Glutamatergic neuron (in vitro differentiated cells): ENCODE measurements at places on chromosomes 7 and 10.

DNA sequence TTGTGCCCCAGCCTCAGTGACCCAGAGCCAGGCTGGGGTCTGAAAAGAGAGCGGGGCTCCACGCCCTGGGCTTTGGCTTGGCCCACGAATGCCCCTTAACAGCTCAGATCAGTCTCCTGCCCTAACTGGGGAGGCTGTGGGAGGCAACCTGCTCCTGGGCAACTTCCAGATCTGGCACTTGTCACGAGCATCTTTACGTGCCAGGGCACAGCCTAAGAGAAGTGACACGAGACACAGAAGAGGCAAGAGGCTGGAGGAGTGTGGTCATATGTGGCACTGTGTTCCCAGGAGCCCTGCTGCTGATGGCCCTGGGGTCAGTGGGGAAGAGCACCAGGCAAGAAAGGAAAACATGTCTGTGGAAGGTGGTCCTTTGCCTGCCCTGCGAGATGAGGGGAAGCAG is 97.8 kb upstream of the BTBD16 start:
- peaks cover 14% of the 10 kb centered on the region for H3K27me3 ChIP-seq
- peak overlapping the region; percentile 81 for H3K27ac ChIP-seq
- H3K4me1 ChIP-seq = peaks cover 82% of the 10 kb centered on the region
- peak overlapping the region; percentile 55 for H3K4me3 ChIP-seq
- DNase-seq = no peak
- H3K36me3 ChIP-seq = no peaks in the 10 kb centered on the region

- no peaks in the 10 kb centered on the region for H3K36me3 ChIP-seq
- H3K27ac ChIP-seq = no peak overlapping the region
- no peak for DNase-seq
- no peaks in the 10 kb centered on the region for H3K4me1 ChIP-seq
- H3K27me3 ChIP-seq = no peaks in the 10 kb centered on the region
These were observed 222.8 kb downstream of the PTN start for GRCh38 chr7:137120690-137121089.

DNA sequence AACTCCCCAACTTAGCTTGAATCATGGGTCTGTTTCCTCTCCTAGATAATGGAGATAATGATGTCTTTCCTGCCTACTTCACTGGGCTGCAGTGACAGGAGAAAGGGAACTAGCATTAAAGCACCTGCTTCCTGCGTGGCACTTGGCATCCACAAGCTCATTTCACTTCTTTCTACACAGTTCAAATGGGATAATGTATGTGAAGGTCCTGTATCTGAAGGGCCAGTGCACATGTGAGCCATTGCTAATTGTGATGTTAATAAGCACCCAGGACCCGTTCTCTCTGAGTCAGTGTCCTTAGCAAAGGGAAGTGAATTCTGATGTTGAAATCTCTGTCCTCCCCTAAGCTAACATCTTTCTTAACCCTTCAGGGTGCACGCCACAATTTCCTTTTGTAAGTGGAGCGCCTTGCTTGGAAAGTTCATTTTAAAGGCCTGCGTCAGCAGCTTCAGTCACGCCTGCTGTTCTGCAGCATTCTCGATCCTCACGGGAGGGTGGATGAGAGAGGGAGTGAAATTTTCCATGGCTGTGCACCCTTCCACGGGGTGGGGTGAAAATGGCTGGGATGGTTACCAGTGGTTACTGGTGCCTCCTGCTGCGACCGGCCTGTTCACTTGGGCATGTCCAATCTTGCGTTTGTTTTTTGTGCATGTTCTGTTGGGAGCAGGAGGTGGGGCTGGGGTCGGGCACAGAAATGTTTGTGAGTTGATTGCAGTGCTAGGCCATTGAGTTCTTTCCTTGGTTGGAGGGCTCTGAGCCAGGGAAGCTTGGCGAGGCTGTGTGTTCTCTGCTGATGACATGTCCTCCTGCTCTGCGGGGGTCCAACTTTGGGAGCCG is 59.2 kb downstream of the HK1 start:
- H3K36me3 ChIP-seq = peaks cover 5% of the 10 kb centered on the region
- DNase-seq = peak; percentile 41

DNA sequence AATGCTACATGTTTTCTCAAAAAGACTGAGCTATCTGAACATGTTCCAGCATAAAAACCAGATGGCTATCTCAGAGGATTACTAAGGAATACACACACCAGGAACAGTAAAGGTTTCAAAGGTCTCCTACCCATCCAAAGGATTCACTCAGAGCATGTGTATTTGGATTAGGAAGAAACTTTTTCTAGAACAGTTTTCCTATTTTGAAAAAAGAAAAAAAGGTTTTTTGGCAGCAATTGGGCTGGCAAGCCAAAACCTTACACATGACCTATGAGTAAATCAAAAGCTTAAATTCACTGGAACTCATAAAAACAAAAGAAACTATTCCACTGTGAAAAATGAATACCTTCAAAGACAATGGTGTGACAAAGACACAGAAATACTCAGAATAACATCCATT is 9.6 kb downstream of the TPK1 start:
- no peaks in the 10 kb centered on the region for H3K4me1 ChIP-seq
- H3K4me3 ChIP-seq = no peak overlapping the region
- no peaks in the 10 kb centered on the region for H3K36me3 ChIP-seq
- no peak for DNase-seq
- no peaks in the 10 kb centered on the region for H3K27me3 ChIP-seq

DNA sequence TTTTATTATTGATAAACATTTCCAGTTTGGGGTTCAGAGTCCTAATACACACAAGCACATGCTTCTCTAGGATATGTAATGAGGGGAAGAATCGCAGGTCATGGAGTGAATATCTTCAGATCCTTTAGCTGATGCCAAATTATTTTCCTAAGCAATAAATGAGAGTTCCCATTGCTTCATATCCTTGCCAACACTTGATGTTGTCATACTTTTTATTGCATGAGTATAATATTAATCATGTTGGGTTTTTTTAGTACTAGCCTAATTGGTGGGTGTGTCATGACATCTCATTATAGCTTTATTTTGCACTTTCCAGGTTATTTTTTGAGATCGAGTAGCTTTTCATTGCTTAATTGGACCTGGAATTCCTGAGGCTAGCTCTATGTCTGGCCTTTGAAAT is 35.3 kb downstream of the TLX1 start:
- DNase-seq = no peak
- peaks cover 1% of the 10 kb centered on the region for H3K4me1 ChIP-seq
- no peak overlapping the region for H3K4me3 ChIP-seq
- no peak overlapping the region for H3K27ac ChIP-seq

DNA sequence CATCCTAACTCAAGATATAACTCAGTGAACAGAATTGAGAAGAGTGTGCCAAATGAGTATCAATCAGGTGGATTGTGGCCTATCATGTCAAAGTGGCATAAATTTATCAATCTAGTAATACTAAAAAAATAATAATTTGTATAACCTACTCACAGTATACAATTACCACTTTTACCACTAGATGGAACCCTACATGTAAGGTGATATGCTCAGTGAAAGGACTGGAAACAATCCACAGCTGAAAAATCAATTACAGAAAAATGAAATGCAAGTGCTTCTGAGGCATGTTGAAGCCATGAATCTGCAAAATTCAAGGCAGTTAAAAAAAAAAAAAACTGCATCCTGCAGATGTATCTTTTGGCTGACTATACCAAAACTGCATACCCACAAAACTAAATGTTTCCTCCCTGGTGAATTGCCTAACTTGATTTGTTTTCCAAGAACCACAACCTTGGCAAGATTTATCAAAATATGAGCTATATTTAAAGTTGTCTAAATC is 13.9 kb downstream of the ARHGAP19 start:
- no peak for DNase-seq
- peaks cover 12% of the 10 kb centered on the region for H3K4me1 ChIP-seq
- no peaks in the 10 kb centered on the region for H3K27me3 ChIP-seq
- no peak overlapping the region for H3K4me3 ChIP-seq

DNA sequence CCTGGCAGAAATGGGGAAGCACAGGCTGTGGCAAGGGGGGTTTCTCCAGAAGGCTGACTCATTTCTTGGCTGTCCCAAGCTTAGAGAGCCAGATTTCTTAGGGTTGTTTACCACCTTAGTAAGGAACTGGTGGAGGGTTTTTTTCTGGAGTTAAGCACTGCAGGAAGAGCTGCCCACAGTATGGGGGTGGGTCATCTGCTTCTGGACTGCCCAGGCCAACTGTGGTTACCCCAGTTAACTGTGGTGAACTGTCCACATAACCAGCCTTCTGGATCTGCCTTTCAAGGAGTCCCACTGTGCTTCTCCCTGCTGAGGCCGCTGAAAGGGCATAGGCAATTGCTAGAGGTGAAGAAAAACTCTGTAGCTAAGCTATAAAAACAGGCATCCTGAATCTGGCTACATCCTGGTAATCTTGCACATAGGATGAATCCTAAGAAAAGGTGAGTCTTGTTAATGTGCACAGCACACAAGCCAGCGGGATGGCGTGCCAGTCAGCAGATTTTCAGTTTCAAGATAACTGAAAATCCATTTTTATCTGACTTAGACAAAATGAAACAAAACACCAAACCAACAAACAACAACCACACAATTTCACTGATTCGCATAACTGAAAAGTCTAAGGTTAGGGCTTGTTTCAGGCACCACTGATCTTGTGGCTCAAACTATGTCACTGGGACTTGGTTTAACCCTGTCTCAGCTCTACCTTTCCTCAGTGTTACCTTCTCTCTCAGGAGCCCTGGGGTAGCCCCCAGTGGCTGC is 21.6 kb upstream of the TSPAN33 start:
- DNase-seq = no peak
- no peak overlapping the region for H3K4me3 ChIP-seq
- no peaks in the 10 kb centered on the region for H3K4me1 ChIP-seq

- peak within 1 kb of the TSS; percentile 95 for H3K4me3 ChIP-seq
- peak; percentile 69 for DNase-seq
- peak within 1 kb of the TSS; percentile 97 for H3K27ac ChIP-seq
- peaks cover 11% of the 10 kb centered on the region for H3K27me3 ChIP-seq
These were observed at the start of gene ATRNL1 for GRCh38 chr10:115093286-115093775. Gene ATRNL1, plus strand, starts transcription at chr10:115093365. Its CDS starts 386 bp downstream, at chr10:115093751.

DNA sequence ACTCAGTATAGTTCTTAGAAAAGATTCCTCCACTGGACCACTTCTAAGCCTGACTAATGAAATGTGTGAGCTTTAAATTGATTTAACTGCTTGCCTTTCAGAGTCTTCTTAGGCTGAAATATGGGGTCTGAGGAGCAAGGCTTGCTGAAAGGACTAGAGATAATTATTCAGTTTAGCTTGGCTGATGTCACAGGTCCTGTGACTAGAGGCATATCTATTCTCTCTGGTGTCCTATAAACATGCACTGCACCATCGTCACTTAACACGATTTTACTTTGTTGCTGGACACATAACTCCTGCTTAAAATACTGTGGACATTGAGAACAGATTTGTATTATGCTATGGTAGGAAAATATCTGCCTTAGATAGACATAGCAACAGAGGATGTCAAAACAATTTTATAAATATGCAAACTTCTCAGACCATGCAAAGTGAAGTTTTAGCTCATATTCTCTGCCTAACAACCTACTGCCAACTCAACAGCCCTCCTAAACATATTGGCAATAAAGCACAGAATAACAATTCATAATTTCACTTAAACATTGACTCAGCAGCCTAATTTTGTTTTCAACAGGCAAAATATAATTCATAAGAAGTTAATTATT is 80.2 kb downstream of the RNF133 start:
- H3K4me1 ChIP-seq = peaks cover 2% of the 10 kb centered on the region
- no peak overlapping the region for H3K4me3 ChIP-seq
- H3K36me3 ChIP-seq = no peaks in the 10 kb centered on the region
- H3K27me3 ChIP-seq = no peaks in the 10 kb centered on the region

- H3K4me1 ChIP-seq = no peaks in the 10 kb centered on the region
- no peaks in the 10 kb centered on the region for H3K27me3 ChIP-seq
- no peaks in the 10 kb centered on the region for H3K36me3 ChIP-seq
- DNase-seq = no peak
These were observed 21.5 kb upstream of the AKR1E2 start for GRCh38 chr10:4804465-4804864.
